ENCODE measurements at places on chromosomes 12 and 14.

- peak; percentile 99 for DNase-seq
Observed at GRCh38 chr14:54138354-54139038, 181.9 kb upstream of the BMP4 start.

DNA sequence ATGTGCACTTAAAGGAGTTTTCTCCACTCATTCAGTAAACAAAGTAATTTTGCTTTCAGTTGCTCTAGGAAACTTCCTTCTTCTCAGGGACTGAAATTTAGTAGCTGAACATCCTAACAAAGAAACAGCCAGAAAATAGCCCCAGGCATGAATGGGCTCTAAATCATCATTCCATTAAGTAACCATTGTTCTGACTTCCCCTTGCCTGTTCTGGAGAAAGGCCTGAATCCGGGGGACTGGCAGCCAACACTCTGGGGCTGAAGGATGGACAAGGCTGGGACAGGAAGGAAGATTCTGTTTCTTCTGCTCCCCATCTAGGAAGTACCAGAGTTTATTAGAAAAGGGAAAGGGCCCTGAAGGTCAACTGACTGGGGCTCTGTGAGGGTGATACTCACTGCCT lies 104.5 kb downstream of the ESRRB start:
- DNase-seq: no peak

GRCh38 chr12:114783089-114783618 lies 99.2 kb upstream of the TBX3 start:
- DNase-seq: no peak

DNA sequence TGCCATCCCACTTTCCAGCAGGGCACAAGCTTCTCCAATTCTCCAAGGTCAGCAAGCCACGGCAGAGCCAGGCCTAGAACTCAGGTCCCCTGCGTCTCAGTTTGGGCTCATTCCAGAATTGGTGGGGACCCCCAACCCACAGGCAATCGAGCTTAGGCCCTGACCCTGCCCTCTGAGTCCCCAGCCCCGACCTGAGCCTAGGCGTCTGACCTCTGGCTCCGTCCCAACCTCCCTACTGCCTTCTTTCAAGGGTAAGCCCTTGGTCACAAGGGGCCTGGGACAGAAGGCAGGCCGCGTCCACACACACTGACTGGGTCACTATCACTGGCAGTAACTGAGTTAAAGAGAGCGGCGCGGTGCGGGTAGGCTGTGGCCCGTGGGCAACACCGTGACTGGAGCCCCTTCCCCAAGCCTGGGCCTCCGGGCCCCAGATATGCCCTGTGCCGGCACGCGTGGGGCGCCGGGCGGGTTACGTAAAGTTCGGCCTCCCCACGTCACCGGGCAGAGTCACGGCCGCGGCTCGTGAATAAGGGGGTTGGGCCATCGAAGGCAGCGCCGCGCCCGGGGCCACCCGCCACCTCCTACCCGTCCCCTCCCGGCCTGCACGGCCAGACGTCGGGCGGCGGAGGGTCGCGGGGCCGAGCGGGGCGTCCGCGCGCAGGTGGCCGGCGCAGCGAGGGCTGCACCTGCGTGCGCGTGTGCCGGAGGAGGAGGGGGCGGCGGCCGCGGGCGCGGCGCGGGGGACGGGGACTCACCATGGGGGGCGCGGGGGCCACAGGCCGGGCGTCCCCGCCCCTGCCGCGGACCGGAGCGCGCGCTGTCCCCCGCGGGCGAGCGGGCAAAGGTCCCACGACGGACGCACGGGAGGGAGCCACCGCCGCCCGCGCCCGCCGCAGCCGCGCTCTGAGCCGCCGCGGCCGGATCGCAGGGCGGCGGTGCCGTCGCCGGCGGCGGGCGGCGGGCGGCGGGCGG lies 516 bp downstream of the ANKRD9 start:
- DNase-seq: no peak

- DNase-seq: no peak
Observed at GRCh38 chr14:68626386-68626785, 166.5 kb downstream of the ZFP36L1 start.

DNA sequence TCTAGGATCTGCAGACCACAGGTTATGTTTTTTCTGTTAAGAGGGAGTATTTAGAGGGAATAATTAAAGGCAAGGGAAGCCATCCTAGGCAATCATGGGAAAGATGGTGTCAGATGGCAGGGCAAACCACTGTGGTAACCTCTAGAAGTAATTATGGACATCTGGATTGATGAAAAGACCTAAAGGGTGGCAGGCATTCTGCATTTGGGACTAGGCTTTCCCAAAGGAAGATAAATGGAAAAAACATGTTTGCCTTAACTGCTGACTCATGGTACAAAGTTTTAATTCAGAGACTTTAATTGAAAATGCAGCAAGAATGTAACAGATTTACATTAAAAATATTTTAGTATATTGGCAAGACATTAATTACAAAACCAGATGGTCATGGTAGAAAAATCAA lies 88.1 kb downstream of the TMEM30B start:
- DNase-seq: no peak

GRCh38 chr12:124869059-124869665 lies 5.5 kb upstream of the SCARB1 start:
- DNase-seq: no peak

GRCh38 chr14:102479777-102480176 lies 29.8 kb downstream of the ANKRD9 start:
- no peak for DNase-seq

GRCh38 chr14:76836029-76836630 lies 9.9 kb downstream of the LRRC74A start:
- DNase-seq: no peak

GRCh38 chr12:125402874-125403789 lies 337.9 kb downstream of the AACS start:
- DNase-seq: peak; percentile 34

- no peak for DNase-seq
Observed at GRCh38 chr12:105977652-105978051, 161.1 kb downstream of the NUAK1 start.

GRCh38 chr12:27622436-27623195 lies 73.6 kb upstream of the REP15 start:
- no peak for DNase-seq

GRCh38 chr14:63543826-63544406 lies 739 bp upstream of the PPP2R5E start:
- DNase-seq: no peak

DNA sequence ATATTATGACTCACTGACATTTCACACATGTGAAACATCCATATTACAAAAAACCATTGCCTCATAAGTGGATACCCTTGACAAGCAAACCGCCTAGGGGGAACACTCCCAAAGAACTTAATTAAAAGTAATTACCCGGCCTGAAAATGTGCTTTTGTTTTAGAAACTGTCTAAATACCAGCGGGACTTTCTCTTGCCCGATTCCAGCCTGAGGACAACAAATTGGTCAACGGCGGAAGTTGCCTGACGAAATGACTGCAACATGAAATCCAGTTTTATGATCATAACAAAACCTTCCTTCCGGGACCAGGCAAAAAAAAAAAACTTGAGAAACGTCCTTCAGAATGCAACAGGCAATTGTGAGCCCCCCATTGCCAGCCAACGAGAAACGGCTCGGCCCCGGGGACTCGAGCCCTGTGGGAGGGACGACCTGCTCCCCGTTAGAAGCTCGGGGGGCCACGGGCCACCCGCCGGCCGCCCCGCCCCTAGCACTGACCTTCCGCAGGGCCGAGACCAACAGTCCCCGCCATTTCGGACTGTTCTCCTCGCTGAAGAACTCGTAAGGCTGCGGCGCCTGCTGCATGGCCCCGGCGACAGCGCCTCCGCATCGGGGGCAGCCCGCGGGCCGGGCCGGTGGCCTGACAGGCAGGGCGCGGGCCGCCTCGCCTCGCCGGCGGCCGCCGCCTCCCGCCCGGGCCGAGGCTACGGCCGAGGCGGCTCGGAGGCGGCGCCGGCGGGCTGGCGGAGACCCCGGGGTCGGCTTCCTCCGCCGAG lies 490 bp downstream of the SOS2 start:
- peak; percentile 29 for DNase-seq

DNA sequence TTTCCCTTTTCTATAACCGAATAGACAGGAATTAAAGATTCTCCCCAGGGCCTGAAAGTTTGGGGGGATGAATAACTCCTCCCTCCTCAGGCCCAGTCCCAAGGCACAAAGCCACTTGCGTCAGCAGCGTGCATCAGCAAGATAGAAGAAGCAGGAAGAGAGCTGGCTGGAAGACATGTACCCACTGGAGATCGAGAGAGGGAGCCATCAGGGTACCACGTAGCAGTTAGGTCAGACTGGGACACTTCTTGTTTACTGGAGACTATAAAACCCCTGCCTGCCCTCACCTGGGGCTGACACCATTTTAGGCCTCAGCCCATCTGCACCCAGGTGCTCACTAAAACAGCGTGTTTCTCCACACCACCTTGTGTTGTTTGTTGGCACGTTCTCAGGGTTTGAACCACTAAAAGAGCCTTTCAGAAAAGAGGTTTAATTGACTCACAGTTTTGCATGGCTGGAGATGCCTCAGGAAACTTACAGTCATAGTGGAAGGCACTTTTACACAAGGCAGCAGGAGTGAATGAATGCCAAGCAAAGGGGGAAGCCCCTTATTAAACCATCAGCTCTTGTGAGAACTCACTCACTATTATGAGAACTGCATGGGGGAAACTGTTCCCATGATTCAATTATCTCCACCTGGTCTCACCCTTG lies 93.2 kb downstream of the TMTC3 start:
- DNase-seq: no peak

- DNase-seq: no peak
Observed at GRCh38 chr14:23896609-23897153, 56.9 kb upstream of the DHRS4 start.

DNA sequence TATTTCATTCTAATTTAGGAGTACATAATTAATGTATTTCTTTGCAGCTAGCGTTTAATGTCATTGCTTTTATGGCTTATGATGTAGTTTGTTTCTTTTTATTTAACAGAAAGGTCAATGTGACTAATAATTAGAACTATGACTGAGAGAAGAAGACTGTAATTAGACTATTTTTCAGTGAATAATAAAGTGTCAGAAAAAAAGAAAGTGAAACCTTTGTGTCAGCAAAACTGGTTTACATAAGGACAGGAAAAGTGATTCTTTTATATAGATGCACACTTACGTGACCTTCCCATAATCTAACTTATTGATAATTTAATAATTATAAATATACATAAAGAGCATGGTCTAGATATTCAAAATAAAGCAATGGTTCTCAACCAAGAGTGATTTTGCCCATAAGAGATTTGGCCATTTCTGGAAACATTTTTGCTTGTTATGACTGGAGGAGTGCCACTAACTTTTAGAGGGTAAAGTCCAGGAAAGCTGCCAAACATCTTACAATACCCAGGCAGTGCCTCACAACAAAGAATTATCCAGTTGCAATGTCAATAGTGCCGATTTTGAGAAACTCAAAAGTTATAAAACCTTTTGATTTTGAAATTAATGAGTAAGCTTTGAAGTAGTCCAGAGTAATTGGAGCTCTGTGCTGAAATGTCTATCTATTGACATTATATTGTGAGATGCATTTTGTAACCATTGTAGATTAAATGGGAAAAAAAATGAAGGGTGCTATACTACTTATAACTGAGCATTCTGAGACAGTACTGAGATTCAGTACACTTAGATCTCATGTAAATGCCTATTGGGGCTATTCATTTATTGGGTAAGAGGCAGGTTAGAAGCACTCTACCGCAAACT lies 227.1 kb downstream of the C12orf50 start:
- no peak for DNase-seq

GRCh38 chr14:70898111-70898745 lies 9.0 kb upstream of the PCNX1 start:
- DNase-seq: no peak

DNA sequence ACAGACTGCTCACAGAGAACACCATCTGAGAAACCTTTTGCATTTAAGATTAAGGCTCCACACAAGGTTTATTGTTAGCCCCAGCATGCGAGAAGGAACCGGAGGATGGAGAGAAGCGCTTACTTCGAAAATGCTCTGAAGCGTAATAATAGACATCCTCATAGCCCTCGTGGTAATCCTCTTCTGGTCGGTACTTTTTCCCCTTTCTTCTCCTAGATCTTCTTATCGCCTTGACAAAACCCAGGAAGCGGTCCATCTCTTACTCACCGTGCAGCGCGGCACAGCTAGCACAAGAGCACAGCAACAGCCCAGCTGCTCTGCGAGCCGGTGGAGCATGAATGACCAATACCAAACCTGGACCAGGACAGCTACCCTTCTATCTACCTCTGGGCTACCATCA lies 125.1 kb upstream of the GRIP1 start:
- DNase-seq: no peak

DNA sequence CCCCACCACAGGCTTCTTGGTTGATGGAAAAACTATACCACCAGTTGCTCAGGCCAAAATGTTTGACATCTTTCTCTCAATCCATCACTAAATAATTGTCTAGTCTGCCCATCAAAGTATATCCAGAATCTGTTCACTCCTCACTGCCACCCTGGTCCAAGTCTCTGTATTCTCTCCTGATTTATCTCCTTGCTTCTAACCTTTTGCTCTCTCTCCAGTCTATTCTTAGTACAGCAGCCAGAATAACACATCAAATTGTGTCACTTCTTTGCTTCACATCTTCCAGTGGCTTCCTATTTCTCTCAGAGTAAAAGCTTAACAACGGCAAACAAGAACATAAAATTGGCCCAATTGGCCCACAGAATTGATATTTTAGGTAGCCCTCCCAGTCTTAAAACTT lies 272.8 kb downstream of the IPO8 start:
- no peak for DNase-seq

GRCh38 chr12:64083285-64084210 lies 138.5 kb downstream of the KICS2 start:
- DNase-seq: no peak

DNA sequence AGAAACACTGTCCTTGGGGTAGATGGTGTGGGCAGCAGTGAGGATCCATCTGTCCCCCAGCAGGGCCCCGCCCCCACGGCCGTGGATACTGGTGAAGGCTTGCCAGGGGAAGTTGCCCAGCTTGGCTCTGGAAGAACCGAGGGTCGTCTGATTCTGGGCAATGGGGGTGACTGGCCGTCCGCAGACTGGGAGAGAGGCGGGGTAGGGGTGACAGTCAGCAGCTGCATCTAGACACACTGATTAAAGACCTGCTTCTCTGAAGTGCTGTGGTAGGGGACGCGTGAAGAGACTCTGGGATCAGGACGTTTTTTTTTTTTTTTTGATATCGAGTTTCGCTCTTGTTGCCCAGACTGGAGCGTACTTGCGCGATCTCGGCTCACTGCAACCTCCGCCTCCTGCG lies 4.7 kb upstream of the C1R start:
- DNase-seq: no peak

GRCh38 chr12:53097564-53098353 lies at the start of gene IGFBP6:
Gene IGFBP6, plus strand, starts transcription at chr12:53097667. Its CDS starts 51 bp downstream, at chr12:53097718.
- no peak for DNase-seq

GRCh38 chr12:13941258-13942249 lies 39.8 kb downstream of the GRIN2B start:
- peak; percentile 76 for DNase-seq

GRCh38 chr14:61491876-61492434 lies 170.6 kb downstream of the PRKCH start:
- DNase-seq: no peak

All from HepG2 (cell line).